ENCODE measurements at places on chromosomes 12 and 14.

- no peak for DNase-seq
Observed at GRCh38 chr12:25364529-25365339, 114.0 kb upstream of the KRAS start.

- DNase-seq = no peak
Observed at GRCh38 chr12:6165395-6165794, 34.8 kb upstream of the CD9 start.

DNA sequence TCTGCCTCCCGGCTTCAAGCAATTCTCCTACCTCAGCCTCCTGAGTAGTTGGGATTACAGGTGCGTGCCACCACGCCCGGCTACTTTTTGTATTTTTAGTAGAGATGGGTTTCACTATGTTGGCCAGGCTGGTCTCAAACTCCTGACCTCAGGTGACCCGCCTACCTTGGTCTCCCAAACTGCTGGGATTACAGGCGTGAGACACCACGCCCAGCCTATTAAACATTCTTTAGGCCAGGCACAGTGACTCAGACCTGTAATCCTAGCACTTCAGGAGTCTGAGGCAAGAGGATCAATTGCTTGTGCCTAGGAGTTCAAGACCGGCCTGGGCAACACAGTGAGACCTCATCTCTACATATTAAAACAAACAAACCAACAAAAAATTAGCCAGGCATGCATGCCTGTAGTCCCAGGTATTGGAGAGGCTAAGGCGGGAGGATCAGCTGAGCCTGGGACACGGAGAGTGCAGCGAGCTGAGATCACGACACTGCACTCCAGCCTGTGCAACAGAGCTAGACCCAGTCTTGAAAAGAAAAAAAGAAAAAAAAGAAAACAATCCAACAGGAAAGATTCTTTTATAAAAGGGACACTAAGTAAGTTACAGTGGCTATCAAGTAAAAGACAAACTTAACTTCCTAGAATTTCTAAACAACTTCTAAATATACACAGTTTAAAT lies 70.2 kb downstream of the HECTD1 start:
- no peak for DNase-seq

DNA sequence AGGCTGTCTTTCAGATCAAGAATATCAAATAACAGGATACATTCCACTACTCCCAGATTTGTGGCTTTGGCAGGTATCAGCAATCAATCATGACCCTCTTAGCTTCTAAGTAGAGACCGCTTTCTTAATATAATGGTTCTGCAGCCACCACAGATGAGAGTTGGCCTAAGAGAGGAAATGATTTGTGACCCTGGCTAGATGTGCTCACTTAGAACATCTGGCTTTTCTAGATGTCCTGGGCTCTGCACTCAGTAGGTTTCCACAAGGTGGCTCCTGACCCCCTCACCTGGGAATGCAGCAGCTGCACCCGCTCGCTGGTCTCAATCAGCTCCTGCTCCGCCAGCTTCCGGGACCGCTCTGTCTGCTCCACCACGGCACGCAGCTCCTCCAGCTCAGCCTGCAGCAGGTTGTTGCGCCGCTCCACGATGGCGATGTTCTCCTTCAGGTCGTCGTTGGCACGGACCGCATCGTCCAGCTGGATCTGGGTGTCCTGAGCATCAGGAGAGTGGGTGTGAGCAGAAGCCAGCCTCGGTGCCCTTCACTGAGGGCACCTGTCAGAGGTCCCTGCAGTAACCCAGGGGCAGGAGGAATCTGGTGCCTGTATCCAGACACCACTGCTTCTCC lies 8.9 kb downstream of the CMTM5 start:
- DNase-seq = no peak

DNA sequence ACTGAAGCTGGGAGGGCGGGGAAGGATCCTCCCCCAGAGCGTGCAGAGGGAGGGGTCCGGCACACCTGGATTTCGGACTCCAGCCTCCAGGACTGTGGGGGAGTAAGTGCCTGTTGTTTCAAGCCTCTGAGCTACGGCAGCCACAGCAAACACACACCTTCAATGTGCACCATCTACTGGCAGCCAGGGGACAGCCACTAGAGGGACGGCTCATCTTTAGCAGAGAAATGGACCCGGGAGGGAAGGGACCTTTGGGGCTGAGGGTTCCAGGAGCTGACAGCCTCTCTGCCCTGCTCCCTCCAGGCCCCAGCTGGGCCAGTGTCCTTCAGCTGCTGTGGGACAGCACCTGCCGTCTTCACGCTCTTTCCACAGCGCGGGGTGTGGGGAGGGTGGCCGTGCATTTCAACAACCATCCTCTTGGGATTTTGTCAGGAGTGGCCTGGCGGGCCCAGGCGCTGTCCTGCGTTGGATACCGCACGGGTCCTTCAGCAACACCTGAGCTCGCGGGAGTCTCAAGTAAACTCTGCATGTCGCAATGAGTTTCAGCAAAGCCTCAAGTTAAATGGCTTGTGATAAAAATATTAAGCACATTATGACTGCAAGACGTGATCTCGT lies 209.2 kb upstream of the C14orf180 start:
- DNase-seq = no peak

GRCh38 chr14:102262929-102263462 lies 42.0 kb downstream of the MOK start:
- DNase-seq = no peak

DNA sequence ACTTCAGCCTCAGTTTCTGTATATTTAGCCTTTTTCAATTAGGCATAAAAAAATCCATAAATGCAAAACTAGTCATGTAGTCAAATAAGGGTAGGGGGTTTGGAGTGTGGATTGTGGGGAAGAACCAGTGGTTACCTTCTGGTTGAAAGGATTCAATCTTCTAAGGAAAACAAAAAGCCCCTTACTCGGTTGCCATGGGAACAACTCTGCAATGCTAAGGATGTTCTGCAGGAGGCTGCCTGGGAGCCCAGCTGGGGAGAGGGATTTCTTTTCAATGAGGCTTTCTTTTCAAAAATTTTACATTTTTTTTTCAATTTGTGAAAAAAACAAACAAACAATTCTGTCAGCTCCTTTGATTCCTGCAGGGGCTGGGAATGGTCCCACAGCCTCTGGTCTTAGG lies 67.2 kb downstream of the SLC8A3 start:
- no peak for DNase-seq

GRCh38 chr14:22319526-22320361 lies 269.3 kb downstream of the DAD1 start:
- DNase-seq = peak; percentile 58

GRCh38 chr12:32821293-32821692 lies 65.6 kb upstream of the YARS2 start:
- no peak for DNase-seq

GRCh38 chr12:46675736-46676135 lies 150.1 kb downstream of the SLC38A4 start:
- DNase-seq = peak; percentile 45

DNA sequence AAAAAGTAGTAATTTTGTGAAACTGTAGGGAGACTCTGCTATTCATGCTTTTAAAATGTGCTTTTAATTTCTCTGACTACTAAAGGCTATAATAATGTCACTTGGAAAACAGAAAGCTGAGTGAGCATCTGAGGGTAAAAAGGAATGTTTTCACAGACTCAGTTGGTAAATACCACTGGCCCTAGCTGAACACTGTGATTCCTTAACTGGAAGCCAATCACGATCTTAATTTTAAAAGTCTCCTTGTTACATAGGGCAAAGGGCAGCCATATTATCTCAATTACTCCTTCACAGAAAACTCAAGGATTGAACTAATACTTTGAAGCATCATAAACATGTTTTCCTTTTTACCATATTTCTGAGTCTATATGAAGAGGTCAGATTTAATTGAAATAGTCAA lies 41.9 kb downstream of the PAWR start:
- DNase-seq = no peak

DNA sequence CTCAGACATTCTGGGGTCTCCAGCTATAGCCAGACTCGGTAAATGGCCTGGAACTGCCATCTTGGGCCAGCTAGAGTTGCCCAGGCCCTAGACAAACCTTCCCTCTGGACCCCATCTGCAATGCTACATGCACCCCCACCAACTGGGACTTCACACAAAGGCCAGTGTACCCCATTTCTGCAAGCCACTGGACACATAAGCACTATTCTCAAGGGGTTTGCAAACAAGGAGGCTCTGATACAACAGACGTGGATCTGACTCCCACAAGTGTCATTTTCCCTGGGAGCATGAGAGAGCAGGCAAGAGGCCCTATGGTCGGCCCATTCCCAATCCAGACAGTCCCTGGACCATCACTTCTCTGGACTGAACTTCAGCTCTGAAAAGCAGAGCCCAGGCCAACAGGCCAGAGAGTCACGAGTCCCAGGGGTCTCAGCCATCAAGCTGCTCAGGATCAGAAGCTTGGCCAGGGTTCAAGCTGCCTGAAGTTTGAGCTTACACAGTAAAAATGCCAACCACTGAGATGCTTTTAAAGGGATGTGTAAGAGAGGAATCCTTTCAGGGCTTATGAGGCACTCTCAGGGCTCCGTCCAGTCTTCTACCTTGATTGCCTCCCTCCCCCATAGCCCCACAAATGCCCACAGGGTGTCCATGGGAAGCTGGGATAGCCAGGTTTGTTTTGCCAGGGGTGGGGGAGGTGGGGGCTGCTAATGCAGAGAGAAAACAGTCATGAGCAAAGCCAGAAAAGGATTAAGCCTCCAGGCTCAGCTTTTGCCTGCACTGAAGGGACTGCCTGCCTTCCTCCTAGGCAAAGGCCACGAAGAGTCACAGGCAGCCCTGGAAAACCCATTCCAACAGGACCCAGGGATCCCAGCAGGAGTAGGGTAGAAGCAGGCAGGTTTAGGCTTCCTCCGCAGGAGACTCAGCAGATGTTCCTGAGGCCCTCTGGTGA lies 31.7 kb upstream of the PNMA1 start:
- no peak for DNase-seq

DNA sequence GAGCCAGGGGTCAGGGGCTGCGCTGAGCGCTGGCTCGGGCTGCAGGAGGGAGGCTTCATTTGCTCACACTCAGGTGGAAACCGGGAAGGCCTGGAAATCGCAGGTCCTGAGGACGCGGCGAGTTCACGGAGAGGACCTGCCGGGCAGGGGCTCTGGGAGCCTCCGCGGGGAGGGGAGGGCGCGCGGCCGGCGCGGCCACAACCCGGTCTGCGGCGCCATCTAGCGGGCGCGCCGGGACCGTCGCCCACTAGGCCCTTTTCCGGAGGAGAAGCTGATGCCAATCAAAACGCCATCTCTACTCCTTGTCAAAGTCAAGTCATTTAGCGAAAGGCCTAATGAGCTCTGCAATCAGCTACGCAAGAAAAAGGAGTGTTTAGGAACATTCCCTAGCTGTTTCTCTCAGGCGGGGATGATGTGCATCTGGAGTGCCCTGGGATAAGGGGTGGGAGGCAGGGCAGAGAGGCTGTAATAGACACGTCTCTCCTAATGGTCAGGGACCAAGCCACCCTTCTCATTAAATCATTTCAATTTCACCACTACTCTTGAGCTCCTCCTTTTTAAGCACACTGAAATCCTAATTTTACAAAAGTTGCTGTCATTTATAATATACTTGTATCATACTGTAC lies 885.8 kb upstream of the TMEM132C start:
- DNase-seq = no peak

GRCh38 chr14:22614240-22614799 lies 16.2 kb downstream of the ABHD4 start:
- DNase-seq = peak; percentile 8

GRCh38 chr14:76257111-76257803 lies 105.5 kb downstream of the GPATCH2L start:
- no peak for DNase-seq

DNA sequence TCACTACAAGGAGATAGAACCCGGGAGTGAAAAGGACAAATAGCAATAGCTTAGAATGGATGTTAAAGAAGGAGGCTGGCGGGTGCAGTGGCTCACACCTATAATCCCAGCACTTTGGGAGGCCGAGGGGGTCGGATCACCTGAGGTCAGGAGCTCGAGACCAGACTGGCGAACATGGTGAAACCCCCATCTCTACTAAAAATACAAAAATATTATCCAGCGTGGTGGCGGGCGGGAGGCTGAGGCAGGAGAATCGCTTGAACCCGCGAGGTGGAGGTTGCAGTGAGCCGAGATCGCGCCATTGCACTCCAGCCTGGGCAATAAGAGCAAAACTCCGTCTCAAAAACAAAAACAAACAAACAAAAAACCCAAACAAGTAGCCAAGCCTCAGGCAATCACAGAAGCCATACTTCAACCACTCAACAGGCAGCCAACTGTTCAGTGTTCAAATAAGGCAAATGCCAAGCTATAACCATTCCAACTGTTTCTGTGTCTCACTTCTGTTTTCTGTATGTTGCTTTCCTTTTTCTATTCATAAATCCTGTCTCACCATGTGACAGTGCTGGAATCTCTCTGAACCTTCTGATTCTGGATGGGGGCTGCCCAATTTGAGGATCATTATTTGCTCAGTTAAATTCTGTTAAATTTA lies 3.9 kb upstream of the SPTLC2 start:
- DNase-seq = no peak

DNA sequence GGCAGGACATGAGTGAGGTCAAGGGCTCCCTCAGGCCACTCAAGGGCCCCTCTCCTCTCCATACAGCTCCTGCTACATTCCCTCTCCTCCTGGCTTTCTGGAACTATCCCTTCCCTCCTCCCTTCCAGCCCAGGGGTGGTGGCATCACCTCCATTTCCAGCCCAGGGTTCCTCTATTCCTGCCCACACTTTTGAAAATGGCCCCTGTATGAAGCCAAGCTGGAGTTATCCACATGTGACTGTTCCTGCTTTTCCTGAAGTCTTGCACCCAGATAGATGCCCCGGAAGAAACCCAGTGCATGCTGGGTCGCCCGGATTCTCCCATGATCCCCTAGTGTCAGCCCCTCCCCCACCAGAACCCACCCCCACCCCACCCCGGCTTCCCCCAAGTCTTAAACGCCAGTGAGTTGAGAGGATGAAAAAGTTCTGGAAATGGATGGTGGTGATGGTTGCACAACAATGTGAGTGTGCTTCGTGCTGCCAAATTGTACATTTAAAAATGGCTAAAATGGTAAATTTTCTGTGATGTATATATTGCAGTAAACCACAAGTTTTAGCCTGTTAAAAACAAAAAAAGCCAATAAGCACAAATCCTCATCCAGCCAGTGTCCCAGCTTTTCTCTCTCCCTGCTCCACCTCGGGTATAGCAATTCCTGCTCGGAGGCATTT lies 136.9 kb downstream of the SCARB1 start:
- no peak for DNase-seq

DNA sequence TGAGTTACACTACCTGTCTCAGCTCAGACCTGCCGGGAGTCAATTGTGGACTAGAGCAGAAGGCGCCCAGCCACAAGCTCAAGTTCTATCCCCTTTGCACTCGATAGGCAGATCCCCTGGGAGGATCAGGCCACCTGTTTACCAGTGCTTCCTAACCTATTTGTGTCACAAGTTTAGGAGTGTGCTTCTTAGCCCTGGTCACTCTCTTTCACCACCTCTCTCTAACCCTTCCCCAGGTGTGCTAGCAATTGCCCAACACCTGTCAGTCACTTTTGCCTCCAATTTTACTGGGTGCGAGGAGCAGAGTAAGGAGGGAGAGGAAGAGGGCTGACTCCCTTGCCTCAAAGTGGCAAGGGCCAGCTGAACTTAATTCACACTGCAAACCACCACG lies 745 bp upstream of the NAA30 start:
- no peak for DNase-seq

DNA sequence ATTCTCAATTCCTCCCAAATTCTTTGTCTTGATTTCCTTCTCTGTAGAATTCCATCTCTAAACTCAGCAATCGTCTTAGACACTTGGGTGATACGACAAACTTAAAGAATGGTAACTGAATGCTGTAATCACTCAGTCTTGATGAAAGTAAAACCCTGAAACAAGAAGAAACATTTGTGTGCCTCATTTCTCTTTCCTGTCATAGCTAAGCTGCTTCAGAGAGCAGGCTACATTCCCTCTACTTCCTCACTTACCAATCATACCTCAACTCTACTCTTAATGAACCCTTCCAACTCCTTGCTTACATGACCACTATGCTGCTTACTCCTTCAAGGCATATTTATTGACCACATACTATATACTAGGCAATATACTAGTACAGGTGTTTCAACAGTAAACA lies 8.3 kb downstream of the MAP4K5 start:
- DNase-seq = no peak
